Activated T-helper 17 cell treated with anti-CD3 and anti-CD28 coated beads, Interleukin-2, amount 50 U/mL, for 72 hours (primary cell): ENCODE measurements at places on chromosomes 7 and 10.

- ATAC-seq, result no peak
These were observed 30.5 kb upstream of the ING3 start for GRCh38 chr7:120920034-120920433.

DNA sequence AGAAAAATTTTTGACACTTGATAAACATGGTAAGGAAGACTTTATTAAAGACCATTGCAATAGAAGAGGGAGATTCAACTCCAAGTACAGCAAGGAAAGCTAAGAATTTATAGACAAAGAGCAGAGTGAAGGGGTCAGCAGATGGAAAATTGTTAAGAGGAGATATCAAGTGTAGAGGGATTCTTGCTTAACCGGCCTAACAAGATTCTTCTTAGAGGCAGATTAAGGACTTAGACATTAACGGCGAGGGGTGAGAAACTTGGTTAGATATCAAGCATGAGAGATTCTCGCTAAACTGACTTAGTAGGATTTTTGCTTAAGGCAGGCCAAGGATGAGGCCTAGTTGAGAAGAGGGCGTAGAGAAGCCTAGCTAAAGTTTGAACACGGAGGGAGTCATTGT lies 76.0 kb downstream of the ITGB1 start:
- ATAC-seq, result no peak

DNA sequence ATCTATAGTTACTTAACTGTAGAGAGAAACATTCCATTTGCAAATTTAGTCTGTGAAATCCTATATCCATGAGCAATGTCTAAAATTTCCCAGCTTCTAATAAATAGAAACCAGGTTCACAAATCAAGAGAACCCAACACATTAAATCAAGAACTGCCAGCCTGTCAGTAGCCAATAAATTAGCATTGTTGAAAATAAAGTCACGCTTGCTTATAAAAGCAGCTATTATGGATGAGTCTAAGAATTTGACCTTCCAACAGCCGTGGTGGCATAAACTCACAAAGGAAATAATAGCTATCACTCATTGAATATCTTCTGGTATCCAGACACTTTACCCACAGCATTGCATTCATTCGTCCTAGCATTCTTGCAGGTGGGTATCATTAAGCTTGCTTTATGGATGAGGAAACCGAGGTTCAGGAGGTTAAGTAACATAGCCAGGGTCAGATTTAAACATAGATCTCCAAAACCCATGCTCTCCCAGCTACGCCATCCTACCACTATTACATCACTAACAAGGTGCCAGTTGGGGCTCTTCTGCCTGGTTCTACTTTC lies 260.1 kb upstream of the YAE1 start:
- no peak for ATAC-seq

GRCh38 chr7:94190599-94191061 lies 186.5 kb upstream of the BET1 start:
- ATAC-seq, result no peak

- ATAC-seq, result no peak
These were observed 1.5 kb downstream of the KCP start for GRCh38 chr7:128908750-128909624.

DNA sequence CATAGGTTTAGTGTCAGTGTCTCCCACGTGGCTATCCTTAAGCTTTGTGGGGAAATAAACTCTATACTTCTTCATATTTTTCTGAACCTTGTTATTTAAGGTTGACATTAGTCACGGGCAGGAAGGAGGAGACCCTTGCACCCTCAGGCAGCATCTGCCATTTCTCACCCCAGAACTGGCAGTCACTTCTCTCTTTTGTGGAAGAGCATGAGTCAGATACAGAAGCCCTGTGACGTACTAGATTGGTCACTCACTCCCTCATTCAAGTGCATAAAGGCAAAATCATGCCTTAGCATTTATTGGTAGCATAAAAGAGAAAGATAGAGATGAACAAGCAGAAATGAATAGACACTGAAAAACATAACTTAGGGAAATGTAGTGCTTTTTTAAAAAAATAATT lies 206.0 kb upstream of the MDFIC start:
- ATAC-seq, result peak; percentile 84

DNA sequence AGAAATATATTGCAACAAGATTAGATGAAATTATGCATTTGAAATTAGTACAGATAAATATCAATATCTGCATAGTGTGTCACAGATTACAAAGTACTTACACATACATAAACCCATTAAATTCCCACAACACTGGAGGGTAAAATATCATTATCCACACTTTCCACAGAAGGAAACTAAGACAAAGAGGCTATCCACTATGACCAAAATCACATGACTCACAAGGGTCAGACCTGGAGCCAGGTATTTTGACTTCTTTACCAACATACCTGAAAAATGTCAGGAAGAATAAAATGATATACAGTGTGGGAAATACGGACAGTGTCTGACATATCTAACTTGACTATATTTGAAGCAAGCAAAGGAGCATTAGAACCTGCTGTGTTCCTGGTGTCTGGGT lies 34.1 kb downstream of the HYCC1 start:
- ATAC-seq, result no peak

GRCh38 chr10:131082991-131083481 lies 228.5 kb downstream of the TCERG1L start:
- no peak for ATAC-seq

DNA sequence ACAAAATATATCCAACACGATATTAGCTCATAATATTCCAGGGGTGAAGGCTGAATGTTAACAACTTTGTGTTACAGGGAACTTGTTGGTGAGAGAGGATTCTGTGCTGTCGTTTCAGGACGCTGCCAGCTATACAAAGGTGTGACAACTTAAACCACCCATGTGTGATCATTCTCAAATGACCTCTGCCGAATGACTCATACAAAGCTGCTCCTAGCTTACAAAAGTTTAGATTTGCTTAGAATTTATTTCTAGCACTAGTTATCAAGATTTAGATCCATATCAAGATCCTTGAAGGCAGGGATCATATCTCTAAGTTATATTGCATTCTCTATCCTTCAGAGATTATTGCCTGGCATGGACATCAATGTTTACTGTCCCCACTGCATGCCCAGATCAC lies 65.3 kb downstream of the COBL start:
- no peak for ATAC-seq

GRCh38 chr10:78393094-78393493 lies 359.4 kb downstream of the RPS24 start:
- no peak for ATAC-seq

GRCh38 chr7:2483494-2483893 lies 7.3 kb upstream of the GRIFIN start:
- no peak for ATAC-seq

GRCh38 chr7:90173127-90173844 lies 19.0 kb downstream of the STEAP1 start:
- peak; percentile 73 for ATAC-seq

DNA sequence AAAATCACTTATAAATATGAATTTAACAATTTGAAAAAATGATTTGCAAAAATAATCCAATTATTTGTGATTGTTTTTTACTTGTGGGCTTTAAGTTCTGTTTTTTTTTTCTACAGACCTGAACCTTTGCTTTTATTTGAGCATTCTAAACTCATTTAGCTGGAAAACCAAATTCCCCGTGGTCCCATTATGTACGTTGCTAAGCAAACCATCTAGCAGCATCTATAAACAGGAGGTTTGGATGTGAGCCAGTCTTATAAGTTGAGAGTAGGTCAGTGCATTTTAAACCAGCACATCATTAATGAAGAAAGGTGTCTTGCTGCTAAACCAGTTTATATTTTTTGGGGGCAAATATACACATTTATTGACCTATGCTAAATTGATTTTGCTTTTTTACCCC lies 77.3 kb downstream of the LRRN3 start:
- no peak for ATAC-seq
